Effector memory CD8-positive, alpha-beta T cell (primary cell): ENCODE measurements at places on chromosomes 7 and 10.

DNA sequence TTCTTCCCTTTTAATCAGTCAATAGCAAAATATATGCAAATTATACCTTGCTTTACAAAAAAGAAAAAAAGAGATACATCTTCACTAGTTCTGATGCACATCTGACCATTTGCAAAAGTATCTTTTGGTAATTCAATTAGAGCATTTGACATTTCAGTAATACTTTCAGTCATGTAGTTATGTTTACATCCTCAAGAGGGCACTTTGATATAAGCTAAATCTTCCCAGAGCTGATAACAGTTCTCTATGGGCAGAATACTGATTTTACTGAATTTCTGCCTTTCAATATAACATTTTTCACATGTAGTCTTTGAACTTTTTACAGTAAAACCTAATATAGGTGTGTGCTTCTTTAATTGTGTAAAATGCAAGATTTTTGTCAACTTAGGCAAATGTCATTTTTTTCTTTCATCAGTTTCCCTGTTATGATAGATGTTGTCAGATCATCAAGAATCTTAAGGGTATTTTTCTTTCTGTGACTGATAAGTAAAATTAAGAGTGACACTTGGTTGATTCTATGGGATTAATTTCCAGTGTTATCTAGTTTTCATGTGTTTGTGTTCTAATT, 703.5 kb upstream of the SEMA3D start:
- H3K4me3 ChIP-seq: no peak overlapping the region
- DNase-seq: no peak
- no peaks in the 10 kb centered on the region for H3K36me3 ChIP-seq
- H3K27ac ChIP-seq: no peak overlapping the region
- H3K4me1 ChIP-seq: no peaks in the 10 kb centered on the region
- H3K27me3 ChIP-seq: no peaks in the 10 kb centered on the region

DNA sequence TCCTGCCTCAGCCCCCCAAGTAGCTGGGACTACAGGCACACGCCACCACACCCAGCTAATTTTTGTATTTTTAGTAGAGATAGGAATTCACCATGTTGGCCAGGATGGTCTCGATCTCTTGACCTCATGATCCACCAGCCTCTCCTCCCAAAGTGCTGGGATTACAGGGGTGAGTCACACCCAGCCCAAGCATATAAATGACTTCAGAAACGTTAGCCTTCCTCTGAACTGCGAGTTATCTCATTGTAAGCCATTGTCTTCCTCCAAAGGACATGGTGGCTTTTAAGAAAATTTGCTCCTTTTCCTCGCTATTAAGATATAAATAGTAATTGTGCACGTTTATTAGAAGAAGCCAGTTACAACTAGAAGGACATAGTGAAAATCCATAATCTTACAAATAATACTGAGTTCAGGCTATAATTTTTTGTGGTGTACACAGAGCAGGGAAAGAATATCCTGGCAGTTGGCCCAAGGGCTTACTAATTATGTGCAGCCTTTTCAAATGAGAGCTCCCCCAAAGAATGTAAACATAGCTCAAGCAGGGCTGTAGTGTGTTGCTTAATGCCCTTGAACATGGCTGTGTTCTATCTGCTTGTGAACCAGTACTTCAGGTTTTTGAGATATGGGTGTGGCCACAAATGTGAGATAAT, 495.8 kb downstream of the PARD3 start:
- no peaks in the 10 kb centered on the region for H3K27me3 ChIP-seq
- no peak overlapping the region for H3K4me3 ChIP-seq
- H3K36me3 ChIP-seq: no peaks in the 10 kb centered on the region

DNA sequence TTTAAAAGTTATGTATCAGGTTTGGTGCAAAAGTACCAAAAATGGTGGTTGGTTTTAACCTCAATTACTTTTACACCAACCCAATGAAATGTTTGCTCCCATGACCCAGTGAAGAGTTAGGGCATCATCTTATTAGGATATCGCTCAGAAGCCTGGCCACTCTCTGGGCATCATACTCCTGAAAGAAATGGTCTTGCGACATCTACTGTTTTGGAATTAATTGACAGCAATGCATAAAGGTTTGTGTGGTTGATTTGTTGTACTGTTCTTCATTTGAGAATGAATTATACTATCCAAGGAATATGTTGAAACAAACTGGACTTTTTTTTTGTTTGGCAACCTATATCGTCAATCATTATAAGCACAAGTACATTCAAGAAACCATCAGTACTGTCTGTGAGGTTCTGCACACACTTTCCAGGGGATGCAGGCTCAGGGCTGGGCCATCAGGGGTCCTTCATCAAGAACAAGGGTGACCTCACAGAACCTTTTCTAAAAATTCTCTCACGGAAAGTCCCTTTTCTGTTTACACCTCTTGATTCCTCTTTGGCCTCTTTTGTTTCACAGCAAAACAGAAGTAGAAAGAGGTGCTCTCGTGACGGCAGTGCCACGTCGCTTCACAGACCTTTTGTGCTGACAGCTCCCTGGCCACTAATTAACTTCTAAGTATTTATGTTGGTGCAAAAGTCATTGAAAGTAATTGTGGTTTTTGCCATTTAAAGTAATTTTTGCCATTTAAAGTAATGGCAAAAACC, 117.2 kb upstream of the KLF6 start:
- H3K4me3 ChIP-seq: peak overlapping the region; percentile 31
- peak; percentile 22 for DNase-seq
- H3K36me3 ChIP-seq: no peaks in the 10 kb centered on the region

GRCh38 chr10:14163377-14164086, 167.2 kb downstream of the FRMD4A start:
- no peaks in the 10 kb centered on the region for H3K4me1 ChIP-seq
- no peak overlapping the region for H3K27ac ChIP-seq
- DNase-seq: no peak

GRCh38 chr7:14400271-14400670, 410.8 kb upstream of the ETV1 start:
- DNase-seq: no peak
- H3K27ac ChIP-seq: no peak overlapping the region
- H3K36me3 ChIP-seq: peaks cover 3% of the 10 kb centered on the region
- no peaks in the 10 kb centered on the region for H3K4me1 ChIP-seq

GRCh38 chr7:33720139-33720538, 185.2 kb upstream of the BMPER start:
- H3K27ac ChIP-seq: no peak overlapping the region
- H3K4me1 ChIP-seq: peaks cover 4% of the 10 kb centered on the region
- H3K4me3 ChIP-seq: no peak overlapping the region
- H3K27me3 ChIP-seq: no peaks in the 10 kb centered on the region
- no peaks in the 10 kb centered on the region for H3K36me3 ChIP-seq
- no peak for DNase-seq

GRCh38 chr7:2451171-2452073, 24.8 kb downstream of the GRIFIN start:
- H3K4me1 ChIP-seq: peaks cover 9% of the 10 kb centered on the region
- DNase-seq: peak; percentile 73
- H3K27ac ChIP-seq: peak overlapping the region; percentile 79
- peak overlapping the region; percentile 70 for H3K4me3 ChIP-seq
- no peaks in the 10 kb centered on the region for H3K27me3 ChIP-seq
- H3K36me3 ChIP-seq: peaks cover 6% of the 10 kb centered on the region

DNA sequence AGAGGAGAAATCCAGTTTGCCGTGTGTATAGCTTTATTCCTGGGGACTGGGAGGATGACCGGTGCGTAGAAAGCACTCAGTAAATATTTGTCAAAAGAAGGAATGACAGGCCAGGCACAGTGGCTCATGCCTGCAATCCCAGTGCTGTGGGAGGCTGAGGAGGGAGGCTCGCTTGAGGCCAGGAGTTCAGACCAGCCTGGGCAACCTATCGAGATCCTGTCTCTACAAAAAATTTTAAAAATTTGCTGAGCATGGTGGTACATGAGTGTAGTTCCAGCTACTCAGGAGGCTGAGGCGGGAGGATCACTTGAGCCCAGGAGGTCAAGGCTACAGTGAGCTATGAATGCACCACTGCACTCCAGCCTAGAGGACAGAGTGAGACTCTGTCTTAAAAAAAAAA, 15.8 kb downstream of the EPHB4 start:
- peaks cover 6% of the 10 kb centered on the region for H3K27me3 ChIP-seq
- DNase-seq: no peak
- H3K4me3 ChIP-seq: no peak overlapping the region
- H3K27ac ChIP-seq: no peak overlapping the region

DNA sequence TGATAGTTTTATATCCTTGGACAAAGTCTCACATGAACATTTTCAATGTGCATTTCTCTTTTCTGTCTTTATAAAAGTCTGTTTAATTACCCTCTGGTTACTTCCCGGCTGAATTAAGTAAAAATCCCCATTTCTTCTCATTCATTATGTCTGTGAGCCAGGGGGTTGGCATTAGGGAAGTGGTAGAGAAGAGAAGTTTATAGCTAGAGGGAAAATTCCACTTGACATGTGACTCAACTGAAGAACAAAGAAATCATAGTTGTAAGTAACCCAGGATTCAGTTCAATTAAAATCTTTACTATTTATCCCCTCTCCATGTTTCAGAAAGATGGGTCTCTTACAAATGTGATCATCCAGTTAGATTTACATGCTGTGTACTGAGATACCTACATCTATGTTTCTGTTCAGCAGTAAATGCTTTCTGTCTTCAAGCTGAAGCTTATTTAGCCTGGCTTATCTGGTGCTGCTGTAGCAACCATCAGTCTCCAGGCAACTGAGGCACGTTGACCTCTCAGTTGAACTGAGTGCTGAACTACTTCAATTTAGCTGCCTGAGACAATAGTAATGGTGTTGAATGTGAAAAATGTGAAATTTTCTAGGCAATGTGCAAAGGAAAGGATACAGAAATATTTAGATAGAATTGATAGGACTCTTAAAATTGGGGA, 181.6 kb downstream of the MLLT10 start:
- H3K4me1 ChIP-seq: peaks cover 16% of the 10 kb centered on the region
- peaks cover 40% of the 10 kb centered on the region for H3K36me3 ChIP-seq
- no peak for DNase-seq

DNA sequence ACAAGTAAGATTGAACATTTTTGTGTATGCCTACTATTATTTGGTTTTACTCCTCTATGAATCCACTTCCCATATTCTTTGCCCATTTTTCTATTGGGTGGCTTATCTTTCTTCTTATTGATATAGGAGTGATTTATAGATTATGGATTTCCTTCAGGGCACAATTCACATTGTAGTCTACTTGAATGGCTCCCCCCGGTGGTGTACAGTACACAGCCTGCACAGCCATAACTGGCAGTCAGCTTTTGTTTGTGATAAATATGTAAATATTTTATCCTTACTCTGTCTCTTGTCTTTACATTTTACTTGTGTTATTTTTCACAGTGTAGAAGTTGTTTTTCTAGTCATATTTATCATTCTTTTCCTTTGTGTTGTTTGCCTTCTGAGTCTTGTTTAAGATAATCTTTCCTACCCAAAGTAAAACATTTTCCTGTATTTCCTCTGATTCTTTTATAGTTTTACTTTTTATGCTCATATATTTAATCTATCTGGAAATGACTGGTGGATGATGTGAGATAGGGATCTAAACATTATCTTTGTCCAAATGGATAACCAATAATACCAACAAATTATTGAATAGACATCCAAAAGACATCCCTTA, 23.9 kb upstream of the CALD1 start:
- H3K36me3 ChIP-seq: no peaks in the 10 kb centered on the region
- no peak for DNase-seq
- no peaks in the 10 kb centered on the region for H3K4me1 ChIP-seq

DNA sequence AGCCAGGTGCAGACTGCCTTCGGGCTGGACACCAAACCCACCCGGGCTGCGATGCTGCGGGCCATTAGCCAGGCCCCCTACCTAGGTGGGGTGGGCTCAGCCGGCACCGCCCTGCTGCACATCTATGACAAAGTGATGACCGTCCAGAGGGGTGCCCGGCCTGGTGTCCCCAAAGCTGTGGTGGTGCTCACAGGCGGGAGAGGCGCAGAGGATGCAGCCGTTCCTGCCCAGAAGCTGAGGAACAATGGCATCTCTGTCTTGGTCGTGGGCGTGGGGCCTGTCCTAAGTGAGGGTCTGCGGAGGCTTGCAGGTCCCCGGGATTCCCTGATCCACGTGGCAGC, 50.0 kb downstream of the VWA2 start:
- no peak for DNase-seq
- no peaks in the 10 kb centered on the region for H3K4me1 ChIP-seq
- peaks cover 31% of the 10 kb centered on the region for H3K27me3 ChIP-seq
- H3K4me3 ChIP-seq: no peak overlapping the region
- no peak overlapping the region for H3K27ac ChIP-seq
- no peaks in the 10 kb centered on the region for H3K36me3 ChIP-seq

- H3K27me3 ChIP-seq: no peaks in the 10 kb centered on the region
- DNase-seq: no peak
- no peaks in the 10 kb centered on the region for H3K4me1 ChIP-seq
- H3K36me3 ChIP-seq: peaks cover under 1% of the 10 kb centered on the region
- H3K4me3 ChIP-seq: no peak overlapping the region
- H3K27ac ChIP-seq: no peak overlapping the region
Observed at GRCh38 chr10:126351021-126351420, 37.3 kb downstream of the ADAM12 start.

- no peak overlapping the region for H3K27ac ChIP-seq
- H3K36me3 ChIP-seq: no peaks in the 10 kb centered on the region
- H3K4me3 ChIP-seq: no peak overlapping the region
Observed at GRCh38 chr7:96346293-96346953, 24.5 kb upstream of the SLC25A13 start.

- H3K4me1 ChIP-seq: no peaks in the 10 kb centered on the region
- peaks cover 10% of the 10 kb centered on the region for H3K27me3 ChIP-seq
- no peak overlapping the region for H3K27ac ChIP-seq
Observed at GRCh38 chr7:17559388-17559787, 260.9 kb downstream of the AHR start.

GRCh38 chr10:110326351-110327032, 21.8 kb upstream of the SMNDC1 start:
- no peak overlapping the region for H3K4me3 ChIP-seq
- peaks cover 3% of the 10 kb centered on the region for H3K4me1 ChIP-seq
- peaks cover 20% of the 10 kb centered on the region for H3K27me3 ChIP-seq
- H3K27ac ChIP-seq: no peak overlapping the region
- DNase-seq: no peak
- no peaks in the 10 kb centered on the region for H3K36me3 ChIP-seq

GRCh38 chr7:22142572-22142971, 196.9 kb upstream of the CDCA7L start:
- H3K36me3 ChIP-seq: no peaks in the 10 kb centered on the region
- no peak overlapping the region for H3K27ac ChIP-seq
- peaks cover 27% of the 10 kb centered on the region for H3K27me3 ChIP-seq
- no peak for DNase-seq

- no peaks in the 10 kb centered on the region for H3K36me3 ChIP-seq
- peaks cover 19% of the 10 kb centered on the region for H3K4me1 ChIP-seq
- no peak overlapping the region for H3K4me3 ChIP-seq
- DNase-seq: no peak
- H3K27me3 ChIP-seq: peaks cover 5% of the 10 kb centered on the region
Observed at GRCh38 chr10:29620112-29620690, 14.6 kb downstream of the SVIL start.
